Retinal pigment epithelial cell (primary cell): ENCODE measurements at places on chromosomes 11 and 22.

- DNase-seq: no peak
Observed at GRCh38 chr11:77642228-77642627, 4.6 kb upstream of the CLNS1A start.

DNA sequence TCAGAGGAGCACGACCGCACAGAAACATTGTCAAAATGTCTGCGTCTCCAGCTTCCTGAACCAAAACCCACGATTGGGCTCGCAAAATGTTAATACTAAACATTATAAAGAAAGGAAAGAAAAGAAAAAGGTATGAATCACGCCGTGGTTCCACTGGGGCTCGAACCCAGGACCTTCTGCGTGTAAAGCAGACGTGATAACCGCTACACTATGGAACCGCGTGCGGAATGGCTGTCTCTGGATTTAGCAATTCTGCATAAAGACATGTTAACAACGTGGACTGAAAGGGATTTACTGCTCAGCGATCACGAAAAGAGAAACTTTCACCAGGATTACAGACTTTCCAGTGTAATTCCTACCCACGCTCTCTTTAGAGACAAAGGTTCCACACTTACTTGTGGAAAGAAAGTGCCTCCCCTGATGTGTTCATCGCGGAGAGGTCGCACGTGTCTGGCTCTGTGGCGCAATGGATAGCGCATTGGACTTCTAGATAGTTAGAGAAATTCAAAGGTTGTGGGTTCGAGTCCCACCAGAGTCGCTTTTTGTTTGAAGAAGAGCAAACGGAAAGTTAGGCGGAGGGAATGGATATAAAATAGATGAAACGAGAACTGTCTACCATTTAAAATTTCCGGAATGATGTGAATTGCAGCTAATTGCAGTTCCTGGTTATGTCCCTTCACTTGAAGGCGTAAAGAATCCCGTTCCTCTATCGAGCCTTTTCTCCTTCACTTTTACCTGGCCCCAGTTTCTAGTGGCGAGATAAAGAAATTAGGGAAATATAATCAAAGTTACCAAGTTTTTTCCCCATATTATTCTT lies 39.7 kb downstream of the OR4D9 start:
- DNase-seq: no peak

GRCh38 chr11:64874308-64875240 lies 3.8 kb downstream of the EHD1 start:
- no peak for DNase-seq

DNA sequence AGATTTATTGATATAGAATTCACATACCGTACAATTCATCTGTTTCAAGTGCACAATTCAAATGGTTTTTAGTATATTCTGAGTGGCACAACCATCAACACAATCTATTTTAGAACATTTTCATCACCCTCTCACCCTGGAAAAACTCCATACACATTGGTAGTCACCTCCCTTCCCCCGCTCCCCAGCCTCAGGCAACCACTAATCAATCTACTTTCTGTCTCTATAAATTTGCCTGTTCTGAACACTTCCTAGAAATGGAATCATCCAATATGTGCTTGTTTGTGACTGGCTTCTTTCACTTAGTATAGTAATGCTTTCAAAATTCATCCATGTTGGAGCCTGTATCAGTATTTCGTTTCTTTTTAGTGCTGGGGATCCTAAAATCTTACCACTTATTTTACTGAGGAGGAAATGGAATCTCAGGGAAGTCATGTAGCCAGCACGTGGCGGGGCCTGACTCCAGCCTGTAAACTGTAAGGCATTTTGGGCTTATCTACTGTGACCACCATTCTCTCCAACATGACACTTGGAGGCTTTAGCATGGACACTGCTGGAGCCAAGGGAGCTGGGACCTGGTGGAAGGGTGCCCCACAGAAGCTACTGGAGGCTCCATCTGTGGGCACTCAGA lies 905 bp upstream of the UCP3 start:
- no peak for DNase-seq

DNA sequence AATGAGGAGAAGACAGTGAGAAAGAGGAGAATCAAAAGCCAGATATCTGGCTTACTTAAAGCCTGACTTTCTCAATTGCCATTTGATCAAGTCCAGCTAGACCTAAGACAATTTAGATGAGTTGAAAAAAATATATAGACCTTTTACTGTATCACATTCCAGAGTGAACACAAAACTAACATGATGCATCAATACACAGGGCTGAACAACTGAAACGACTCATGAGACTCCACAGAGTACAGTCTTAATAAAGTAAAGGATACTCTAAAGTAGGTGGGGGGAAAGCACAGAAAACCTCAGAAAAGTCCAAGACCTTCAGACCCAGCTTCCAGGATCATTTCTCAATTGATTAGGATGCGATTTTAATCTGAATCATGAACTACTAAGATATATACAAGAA lies 95.3 kb upstream of the OR9G4 start:
- DNase-seq: no peak

DNA sequence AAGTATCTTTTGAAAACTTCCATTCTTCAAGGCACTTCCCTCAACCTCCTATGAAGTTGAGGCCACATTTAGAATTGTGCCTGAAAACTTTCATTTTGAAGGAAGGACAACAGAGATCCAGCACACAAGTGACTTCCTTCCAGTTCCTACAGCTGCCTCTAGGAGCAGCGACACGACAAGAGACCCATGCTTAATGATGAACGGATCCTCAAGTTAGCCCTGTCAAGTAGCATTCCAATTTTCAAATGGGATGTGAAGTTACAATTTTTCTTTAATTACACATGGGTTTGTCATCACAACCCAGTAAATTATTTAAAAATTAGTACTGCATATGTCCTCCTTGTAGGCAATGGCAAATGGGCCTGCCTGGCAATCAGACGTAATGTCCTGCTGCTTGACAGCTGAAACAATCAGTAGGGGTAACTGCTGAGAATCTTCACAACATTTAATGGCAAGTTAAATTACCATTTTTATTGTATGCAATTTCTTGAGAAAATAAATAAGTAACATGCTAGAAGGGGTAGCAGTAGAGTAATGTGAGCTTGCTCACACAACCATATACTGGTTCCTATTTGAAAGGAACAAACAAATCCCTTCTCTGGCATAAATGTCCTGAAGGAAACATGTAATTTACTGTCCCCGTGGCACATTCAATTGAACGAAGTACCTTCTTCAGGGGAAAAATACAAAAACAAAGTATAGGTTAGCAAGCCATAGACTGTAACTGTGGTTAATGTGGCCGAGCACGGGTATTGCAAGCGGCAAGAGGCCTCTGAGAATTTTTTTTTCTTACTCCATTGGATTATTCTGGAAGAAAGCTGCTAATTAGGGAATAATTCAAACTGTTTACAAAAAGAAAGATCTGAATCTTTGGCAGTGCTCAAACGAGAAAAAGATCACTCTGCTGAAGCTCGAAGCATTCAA lies 288.3 kb downstream of the CADM1 start:
- no peak for DNase-seq

- no peak for DNase-seq
Observed at GRCh38 chr11:120517801-120518291, 6.3 kb downstream of the GRIK4 start.

DNA sequence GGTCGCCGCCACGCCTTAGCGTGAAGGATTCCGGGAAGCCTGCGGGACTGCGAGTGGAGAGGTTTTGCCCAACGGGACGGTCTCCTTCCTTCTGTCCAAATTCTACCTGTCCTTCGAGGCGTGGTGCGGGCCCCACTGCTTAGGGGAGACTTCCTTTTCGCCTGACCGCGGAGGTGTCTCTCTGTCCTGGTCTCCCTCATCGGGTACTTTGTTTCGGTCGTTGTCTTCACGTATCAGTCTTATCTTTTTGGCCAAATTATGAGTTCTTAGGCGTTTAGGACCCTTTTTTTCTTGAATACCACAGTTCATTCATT lies 388 bp downstream of the HINFP start:
- DNase-seq: no peak

DNA sequence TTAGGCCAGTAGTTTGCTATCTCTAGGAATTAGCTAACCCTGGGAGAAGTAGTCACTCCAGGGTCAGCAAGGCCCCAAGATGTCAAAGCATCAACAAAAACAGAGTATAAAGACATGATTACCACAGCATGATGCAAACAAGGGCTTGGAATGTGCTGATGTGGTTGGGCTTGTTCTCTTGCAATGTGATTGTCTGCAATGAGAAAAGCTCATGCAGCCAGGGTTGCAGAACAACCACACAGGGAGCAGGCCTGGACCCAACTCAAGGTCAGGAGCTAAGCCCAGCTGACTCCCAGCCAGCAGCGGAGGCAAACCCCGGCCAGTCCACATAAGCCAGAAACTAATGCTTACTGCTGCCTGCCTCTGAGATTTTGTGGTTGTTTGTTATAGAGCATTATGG lies 132.4 kb upstream of the ZC3H12C start:
- peak; percentile 92 for DNase-seq

DNA sequence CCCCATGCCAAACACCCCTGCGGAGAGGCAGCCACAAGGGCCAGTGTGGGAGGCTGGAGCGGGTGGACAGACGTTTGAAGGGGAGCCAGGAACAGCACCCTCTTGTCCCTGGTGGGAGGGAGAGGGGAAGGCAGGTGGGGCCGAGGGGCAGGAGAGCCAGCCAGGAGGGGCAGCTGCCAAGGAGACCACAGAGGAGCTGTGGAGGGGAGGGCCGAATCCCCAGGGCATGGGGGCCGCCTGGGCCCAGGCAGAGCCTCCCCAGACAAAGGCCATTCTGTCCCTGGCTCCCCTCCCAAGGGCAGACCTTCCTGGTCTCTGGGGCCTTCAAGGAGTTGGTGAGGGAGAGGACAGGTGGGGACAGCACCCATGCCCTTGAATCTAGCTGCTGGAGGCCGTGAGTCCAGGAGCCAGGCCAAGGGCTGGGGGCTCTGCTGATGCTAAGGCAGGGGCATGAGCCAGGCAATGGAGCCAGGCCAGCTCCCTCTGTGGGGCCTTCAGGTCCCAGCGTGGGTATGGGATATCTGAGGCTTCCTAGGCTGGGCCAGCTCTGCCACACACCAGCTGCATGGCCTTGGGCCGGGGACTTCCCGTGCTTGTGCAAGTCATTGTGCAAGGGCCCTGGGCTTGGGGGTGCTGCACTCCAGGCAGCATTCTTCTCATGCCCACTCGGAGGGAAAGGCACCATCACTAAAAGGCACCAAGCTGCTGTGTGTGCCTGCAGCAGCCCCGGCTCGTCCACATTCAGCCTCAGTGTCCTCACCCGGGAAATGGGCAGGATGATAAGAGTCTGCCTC lies 11.4 kb downstream of the EMID1 start:
- no peak for DNase-seq

GRCh38 chr11:454043-454442 lies 4.0 kb downstream of the PTDSS2 start:
- DNase-seq: no peak

DNA sequence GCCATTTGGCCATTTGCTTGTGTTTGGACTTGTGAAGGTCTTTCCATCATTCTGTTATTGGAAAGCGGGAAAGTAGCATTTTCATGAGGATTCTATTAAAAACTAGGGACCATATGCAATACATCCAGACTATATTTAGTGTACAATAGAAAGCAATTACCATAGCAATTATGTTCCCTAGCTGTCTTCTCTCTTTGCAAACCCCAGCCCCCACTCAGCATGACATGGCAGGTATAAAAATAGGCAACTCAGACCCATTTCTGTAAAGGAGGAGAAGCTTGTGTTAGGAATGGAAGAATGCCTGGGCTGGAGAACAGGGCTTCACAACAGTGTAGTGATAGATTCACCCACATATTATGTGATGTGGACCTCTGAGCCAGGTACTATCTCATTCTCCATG lies 12.4 kb downstream of the OR51B6 start:
- no peak for DNase-seq
